ENCODE measurements at places on chromosomes 11 and 22.

DNA sequence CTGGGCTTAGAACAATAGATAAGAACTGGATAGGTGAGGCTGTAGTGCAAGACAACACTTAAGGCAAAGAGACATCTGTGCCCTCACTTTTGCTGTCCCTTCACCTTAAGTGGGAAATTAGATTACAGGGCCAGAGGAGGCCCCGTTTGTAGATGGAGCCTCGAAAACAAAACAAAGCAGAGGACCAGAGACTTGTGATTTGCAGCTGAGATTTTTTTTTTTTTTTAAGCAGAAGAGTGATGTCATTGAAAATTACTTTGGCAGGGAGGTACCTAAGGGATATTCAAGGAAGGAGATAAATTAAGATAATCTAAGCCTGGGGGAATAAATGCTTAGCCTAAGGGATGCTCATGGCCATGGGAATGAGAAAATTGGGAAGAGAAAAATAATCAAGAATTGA lies 31.4 kb downstream of the ZC3H12C start:
- no peak for DNase-seq

DNA sequence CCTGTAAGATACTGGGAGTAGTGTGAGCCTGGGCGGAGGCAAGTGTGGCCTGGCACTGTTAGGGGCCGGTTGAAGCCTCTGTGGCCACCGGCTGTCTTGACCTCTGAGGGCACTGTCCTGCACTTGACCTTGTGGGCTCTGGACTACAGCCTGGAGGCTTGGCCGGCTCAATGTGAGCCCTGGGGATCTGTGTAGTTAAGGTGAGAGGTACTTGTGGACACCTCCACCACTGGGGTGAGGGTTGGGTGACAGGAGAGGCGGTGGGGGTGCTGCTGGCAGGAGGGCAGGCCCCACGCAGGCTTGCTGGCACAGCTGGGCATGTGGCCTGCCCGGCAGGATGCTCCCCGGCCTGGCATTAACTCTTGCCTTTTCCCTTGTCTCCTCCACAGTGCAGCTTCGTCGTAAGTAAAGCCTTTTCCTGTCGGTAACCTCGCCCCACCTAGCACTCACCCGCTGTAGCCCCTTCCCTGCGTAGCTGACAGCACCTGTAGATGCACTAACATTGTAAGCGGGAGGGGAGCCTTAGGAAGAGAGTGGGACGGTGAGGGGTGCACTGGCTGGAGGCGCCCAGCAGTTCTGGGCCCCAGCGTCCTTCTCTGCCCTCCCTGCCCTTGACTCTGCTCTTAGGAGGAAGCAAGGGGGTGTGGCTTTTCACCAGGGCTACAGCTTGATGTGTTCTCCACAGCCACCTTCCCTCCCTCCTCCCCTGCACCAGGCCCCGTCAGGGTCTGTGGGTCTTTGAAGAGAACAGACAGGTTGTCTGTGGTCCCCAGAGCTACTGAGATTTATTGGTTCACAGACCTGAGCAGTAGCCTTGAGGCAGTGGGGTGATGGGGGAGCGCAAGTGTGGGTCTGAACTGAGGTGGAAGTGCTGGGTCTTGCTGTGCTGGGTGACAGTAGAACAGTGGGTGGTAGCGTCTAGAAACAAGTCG lies 17.6 kb downstream of the INCENP start:
- no peak for DNase-seq

DNA sequence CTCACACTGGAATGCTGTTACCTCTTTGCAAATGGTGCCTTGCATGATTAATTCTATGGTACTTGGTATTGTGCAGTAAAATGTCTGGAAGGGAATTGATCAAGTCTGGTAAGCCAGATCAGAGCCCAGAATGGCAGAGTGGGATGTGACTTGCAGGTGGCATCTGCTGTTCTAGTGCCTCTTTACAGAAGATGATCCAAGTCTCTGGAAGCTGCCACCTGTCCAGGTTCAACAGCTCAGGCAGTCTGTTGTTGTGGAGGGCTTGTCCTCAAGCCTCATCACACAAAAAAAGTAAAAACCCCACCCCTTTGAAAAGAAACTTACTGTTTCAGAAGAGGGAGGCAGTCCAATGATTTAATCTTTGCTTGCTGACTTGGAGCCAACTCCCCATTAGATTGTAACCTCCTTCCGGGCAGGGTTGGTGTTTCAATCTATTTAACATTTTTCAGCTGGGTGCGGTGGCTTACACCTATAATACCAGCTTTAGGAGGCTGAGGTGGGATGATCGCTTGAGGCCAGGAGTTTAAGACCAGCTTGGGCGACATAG lies 17.1 kb downstream of the ZNRF3 start:
- DNase-seq: no peak

DNA sequence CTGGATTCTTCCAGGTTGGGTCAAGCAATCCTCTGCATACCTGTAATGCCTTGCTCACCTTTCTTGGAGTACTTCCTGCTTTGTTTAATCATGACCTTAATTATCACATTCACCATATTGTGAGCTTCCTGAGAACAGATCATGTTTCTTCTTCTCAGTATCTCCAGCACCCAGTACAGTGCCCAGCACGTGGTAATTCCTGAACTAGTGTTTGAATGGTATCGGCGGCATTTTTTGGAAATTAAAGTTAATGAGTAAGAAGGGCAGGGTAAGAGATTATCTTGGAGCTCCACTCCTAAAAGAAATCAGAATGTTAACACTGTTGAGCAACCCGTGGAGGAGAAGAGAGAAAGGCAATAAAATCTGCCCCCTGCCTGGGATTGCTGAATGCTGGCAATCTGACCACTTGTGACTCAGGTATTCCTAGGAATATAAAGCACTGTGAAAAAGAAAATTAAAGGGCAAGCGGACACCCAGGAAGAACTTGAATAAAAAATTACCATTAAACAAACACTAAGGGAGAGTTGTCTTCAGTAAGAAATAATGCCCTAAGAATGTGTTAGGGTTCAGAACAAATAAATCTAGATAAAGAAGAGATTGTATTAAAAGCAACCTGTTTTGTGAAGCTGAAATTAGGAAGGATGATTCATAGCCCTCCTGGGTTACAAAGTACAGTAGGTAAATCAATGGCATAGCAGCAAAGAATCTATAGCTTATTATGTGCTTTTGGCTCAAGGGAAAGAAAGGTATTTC lies 92.9 kb downstream of the PDHX start:
- no peak for DNase-seq

- no peak for DNase-seq
Observed at GRCh38 chr11:24181395-24182047, 315.3 kb upstream of the LUZP2 start.

Data from CD4-positive, alpha-beta T cell treated with Interleukin-15 for 4 hours (primary cell).